ENCODE measurements at places on chromosomes 13 and 19.

GRCh38 chr19:18603255-18603957 lies 3.2 kb downstream of the CRLF1 start:
- peaks cover 9% of the 10 kb centered on the region for H3K4me1 ChIP-seq
- peak overlapping the region; percentile 67 for H3K4me3 ChIP-seq
- no peak overlapping the region for H3K27ac ChIP-seq
- peaks cover 4% of the 10 kb centered on the region for H3K36me3 ChIP-seq
- H3K27me3 ChIP-seq, result peaks cover 15% of the 10 kb centered on the region
- peak; percentile 45 for DNase-seq

GRCh38 chr13:27018344-27018861 lies 153.2 kb downstream of the USP12 start:
- peaks cover 2% of the 10 kb centered on the region for H3K27me3 ChIP-seq
- no peak overlapping the region for H3K4me3 ChIP-seq
- no peak for DNase-seq
- no peaks in the 10 kb centered on the region for H3K36me3 ChIP-seq
- H3K27ac ChIP-seq, result no peak overlapping the region

DNA sequence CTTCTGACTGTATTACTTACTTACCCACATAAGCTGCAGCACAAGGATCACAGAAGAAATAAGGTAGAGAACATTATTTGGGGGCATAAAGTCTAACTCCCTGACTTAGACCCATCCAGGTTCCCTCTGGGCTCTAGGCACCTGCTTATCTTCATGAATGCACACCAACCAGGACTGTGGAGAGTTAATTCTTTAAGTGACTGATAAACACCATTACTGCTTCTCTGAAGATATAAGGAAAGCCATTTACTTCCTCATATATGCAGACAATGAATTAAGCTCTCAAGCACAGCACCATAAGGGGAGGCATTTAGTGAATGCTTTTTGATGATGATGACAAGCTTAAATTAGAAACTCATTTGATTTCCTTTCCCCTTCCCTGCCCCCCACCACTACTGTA lies 22.5 kb downstream of the OBI1 start:
- no peaks in the 10 kb centered on the region for H3K36me3 ChIP-seq
- H3K27me3 ChIP-seq, result no peaks in the 10 kb centered on the region
- H3K4me3 ChIP-seq, result no peak overlapping the region
- H3K4me1 ChIP-seq, result no peaks in the 10 kb centered on the region
- DNase-seq, result no peak
- H3K27ac ChIP-seq, result no peak overlapping the region

DNA sequence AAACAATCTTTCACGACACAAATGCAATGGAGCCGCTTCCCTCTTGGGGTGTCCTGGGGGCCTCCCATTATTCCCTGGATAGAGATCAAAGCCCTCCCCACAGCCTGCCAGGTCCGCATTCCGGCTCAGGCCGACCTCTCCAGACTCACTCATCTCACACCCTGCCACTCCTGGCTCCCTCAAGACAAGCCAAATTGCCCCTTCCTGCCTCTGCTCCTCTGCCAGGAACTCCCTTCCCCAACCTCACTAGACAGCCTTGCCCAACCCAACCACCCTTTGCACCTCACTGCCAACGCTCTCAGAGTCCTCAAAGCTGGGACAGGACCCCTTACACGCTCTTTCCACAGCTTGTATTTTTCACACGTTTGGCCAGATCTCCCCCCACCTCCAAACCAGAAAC lies 1.5 kb downstream of the ABHD17A start:
- peaks cover 26% of the 10 kb centered on the region for H3K4me1 ChIP-seq
- no peaks in the 10 kb centered on the region for H3K36me3 ChIP-seq
- DNase-seq, result no peak
- H3K27ac ChIP-seq, result peak overlapping the region; percentile 85

GRCh38 chr13:110419381-110419791 lies 112.3 kb downstream of the COL4A2 start:
- H3K4me1 ChIP-seq, result peaks cover 6% of the 10 kb centered on the region
- H3K36me3 ChIP-seq, result no peaks in the 10 kb centered on the region
- H3K27me3 ChIP-seq, result peaks cover 2% of the 10 kb centered on the region
- H3K27ac ChIP-seq, result no peak overlapping the region
- no peak overlapping the region for H3K4me3 ChIP-seq
- no peak for DNase-seq

DNA sequence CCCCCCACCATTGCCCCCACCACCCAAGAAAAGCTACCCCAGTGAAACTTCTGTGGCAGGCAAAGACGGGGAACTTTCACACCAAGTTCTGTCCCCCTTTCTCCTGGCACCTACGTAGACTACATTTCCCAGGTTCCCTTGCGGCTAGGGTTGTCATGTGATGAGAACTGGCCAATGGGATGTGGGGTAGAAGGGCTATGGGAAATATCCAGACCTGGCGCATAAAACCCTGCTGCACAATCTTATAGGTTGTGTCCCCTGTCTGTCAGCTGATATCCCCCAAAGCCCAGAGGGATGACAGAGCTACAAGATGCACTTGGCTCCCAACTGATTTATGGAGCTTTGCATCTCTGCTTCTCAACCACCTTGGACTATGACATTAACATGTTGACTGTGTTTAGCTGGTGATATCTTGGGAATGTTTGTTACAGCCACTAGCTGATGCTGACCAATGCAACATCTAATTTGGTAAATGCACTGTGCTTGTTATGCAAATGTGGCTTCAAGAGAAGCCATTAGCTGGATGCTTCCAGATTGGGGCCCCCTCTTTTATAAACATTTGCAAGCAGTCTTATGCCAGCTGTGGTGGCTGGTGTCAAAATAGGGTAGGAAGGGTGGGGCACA lies 6.1 kb downstream of the SH2D3A start:
- H3K36me3 ChIP-seq, result peaks cover 2% of the 10 kb centered on the region
- H3K27me3 ChIP-seq, result peaks cover 2% of the 10 kb centered on the region
- no peaks in the 10 kb centered on the region for H3K4me1 ChIP-seq

DNA sequence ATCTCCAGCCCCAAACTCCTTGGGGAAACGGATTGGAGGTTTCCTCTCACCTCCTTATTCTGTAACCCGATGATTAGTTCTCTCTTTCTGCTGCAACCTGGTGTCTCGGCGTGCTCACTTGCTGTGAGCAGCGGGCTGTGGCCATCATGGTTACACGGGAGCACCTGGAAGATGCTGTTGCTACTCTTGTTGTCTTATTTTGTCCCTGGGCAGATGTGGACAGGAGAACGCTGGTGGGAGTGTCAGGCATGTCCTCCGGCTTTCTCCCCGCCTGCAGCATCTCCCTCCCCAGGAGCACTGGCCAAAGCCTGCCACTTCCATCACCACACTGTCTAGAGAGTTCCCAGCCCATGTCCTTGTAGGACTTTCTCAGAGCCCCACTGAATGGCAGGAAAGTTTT lies 211.8 kb upstream of the ZNF536 start:
- H3K27ac ChIP-seq, result no peak overlapping the region
- H3K4me1 ChIP-seq, result peaks cover 5% of the 10 kb centered on the region
- no peak for DNase-seq
- no peak overlapping the region for H3K4me3 ChIP-seq
- H3K27me3 ChIP-seq, result peaks cover 7% of the 10 kb centered on the region

DNA sequence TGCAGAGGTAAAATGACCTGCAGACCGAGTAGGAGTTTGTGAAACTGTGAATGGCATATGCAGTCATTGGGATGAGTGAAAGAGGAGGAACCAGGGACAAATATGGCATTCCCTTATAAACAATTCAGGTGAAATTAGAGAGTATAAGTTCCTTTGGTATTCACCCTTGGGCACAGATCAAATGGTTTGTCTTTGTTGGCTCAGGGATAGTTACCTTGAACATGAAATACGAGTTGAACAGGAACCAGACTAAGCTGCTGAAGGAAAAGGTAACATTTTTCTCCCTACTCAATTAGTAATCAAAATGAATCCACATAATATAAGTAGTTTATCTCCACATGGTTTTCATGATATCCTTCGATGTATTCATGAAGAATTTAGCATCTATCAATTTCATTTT lies 50.5 kb downstream of the SLITRK1 start:
- H3K36me3 ChIP-seq, result no peaks in the 10 kb centered on the region
- no peak overlapping the region for H3K27ac ChIP-seq
- no peak for DNase-seq
- H3K4me3 ChIP-seq, result no peak overlapping the region

GRCh38 chr19:18254546-18255503 lies 19.4 kb downstream of the IQCN start:
- H3K27ac ChIP-seq, result peak overlapping the region; percentile 28
- peaks cover 7% of the 10 kb centered on the region for H3K4me1 ChIP-seq
- DNase-seq, result peak; percentile 39
- peaks cover 8% of the 10 kb centered on the region for H3K27me3 ChIP-seq
- H3K36me3 ChIP-seq, result no peaks in the 10 kb centered on the region

DNA sequence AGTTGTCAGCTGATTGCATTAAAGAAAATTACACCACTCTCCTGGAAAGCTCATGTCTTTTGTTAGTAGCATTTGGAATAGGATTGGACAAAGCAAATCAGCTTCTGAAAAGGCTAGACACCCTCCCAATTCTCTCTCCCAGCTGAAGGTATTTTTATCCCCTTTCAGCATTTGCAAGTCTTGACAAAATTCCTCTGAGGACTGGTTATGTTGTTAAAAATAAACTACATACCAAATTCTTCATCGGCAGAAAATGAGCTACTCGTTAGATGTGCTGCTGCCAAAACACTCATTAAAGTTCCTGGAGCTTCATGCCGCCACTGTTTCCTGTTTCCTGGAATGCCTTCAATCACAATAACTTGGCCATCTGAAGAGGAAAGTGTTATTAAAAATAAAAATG lies 37.1 kb downstream of the UTP14C start:
- H3K4me1 ChIP-seq, result no peaks in the 10 kb centered on the region
- DNase-seq, result no peak
- H3K27ac ChIP-seq, result no peak overlapping the region

- H3K27me3 ChIP-seq, result peaks cover 16% of the 10 kb centered on the region
- H3K36me3 ChIP-seq, result peaks cover 5% of the 10 kb centered on the region
- peaks cover 15% of the 10 kb centered on the region for H3K4me1 ChIP-seq
- H3K27ac ChIP-seq, result peak overlapping the region; percentile 60
- H3K4me3 ChIP-seq, result peak overlapping the region; percentile 69
- DNase-seq, result no peak
Observed at GRCh38 chr19:47370045-47370611, 21.0 kb downstream of the DHX34 start.

- no peak within 1 kb of the TSS for H3K4me3 ChIP-seq
- no peak within 1 kb of the TSS for H3K27ac ChIP-seq
- H3K27me3 ChIP-seq, result peaks cover 4% of the 10 kb centered on the region
- DNase-seq, result no peak
Observed at GRCh38 chr19:10339380-10339960, at the start of gene ICAM3. TSS of gene ICAM3 (minus strand) at chr19:10339624. CDS start at chr19:10339614, 10 bp downstream.

DNA sequence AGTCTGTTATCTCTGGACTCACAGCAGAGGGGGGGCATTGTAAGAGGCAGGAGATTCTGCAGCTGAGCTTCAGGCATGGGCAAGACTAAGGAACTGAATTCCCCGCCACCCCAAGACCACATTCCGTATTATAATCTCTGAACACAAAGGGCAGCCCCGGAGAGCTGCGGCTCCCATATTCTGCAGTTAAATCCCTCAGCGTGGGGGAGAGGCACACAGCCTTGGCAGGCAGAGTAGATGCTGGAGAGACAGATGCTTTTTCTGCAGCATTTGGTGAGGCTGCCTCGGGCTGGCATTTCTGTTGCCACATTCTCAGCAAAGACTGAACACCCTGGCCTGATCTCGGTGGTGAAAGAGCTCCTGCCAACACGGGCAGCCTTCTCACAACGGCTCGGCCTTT lies 12.9 kb downstream of the CHAF1A start:
- H3K27ac ChIP-seq, result peak overlapping the region; percentile 30
- H3K27me3 ChIP-seq, result no peaks in the 10 kb centered on the region
- peak overlapping the region; percentile 53 for H3K4me3 ChIP-seq
- H3K4me1 ChIP-seq, result peaks cover 14% of the 10 kb centered on the region
- H3K36me3 ChIP-seq, result no peaks in the 10 kb centered on the region

- no peak for DNase-seq
- H3K27me3 ChIP-seq, result no peaks in the 10 kb centered on the region
- no peaks in the 10 kb centered on the region for H3K36me3 ChIP-seq
- H3K4me1 ChIP-seq, result no peaks in the 10 kb centered on the region
- H3K27ac ChIP-seq, result no peak overlapping the region
- H3K4me3 ChIP-seq, result no peak overlapping the region
Observed at GRCh38 chr13:61180234-61180633, 235.4 kb downstream of the PCDH20 start.

DNA sequence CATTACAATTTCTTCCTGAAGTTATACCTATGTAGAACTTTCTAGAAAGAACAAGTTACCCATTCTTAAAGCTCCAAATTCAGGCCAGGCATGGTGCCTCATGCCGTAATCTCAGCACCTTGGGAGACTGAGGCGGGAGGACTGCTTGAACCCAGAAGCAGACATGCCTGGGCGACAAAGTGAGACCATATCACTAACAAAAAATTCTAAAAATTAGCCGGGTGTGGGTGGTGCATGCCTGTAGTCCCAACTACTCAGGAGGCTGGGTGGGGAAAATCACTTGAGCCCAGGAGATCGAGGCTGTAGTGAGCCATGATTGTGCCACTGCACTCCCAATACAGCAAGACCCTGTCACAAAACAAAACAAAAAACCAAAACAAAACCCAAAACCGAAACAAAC lies 23.0 kb downstream of the KCNRG start:
- no peaks in the 10 kb centered on the region for H3K36me3 ChIP-seq
- H3K4me1 ChIP-seq, result no peaks in the 10 kb centered on the region
- no peak overlapping the region for H3K27ac ChIP-seq
- DNase-seq, result no peak
- H3K27me3 ChIP-seq, result no peaks in the 10 kb centered on the region
- no peak overlapping the region for H3K4me3 ChIP-seq

- no peak for DNase-seq
- H3K27ac ChIP-seq, result no peak overlapping the region
- no peaks in the 10 kb centered on the region for H3K27me3 ChIP-seq
- H3K4me3 ChIP-seq, result no peak overlapping the region
Observed at GRCh38 chr13:94243551-94243950, 235.9 kb downstream of the DCT start.

- H3K4me3 ChIP-seq, result no peak overlapping the region
- H3K27ac ChIP-seq, result no peak overlapping the region
- H3K4me1 ChIP-seq, result no peaks in the 10 kb centered on the region
- peaks cover 10% of the 10 kb centered on the region for H3K27me3 ChIP-seq
Observed at GRCh38 chr19:39805104-39805503, 26.4 kb downstream of the LEUTX start.

DNA sequence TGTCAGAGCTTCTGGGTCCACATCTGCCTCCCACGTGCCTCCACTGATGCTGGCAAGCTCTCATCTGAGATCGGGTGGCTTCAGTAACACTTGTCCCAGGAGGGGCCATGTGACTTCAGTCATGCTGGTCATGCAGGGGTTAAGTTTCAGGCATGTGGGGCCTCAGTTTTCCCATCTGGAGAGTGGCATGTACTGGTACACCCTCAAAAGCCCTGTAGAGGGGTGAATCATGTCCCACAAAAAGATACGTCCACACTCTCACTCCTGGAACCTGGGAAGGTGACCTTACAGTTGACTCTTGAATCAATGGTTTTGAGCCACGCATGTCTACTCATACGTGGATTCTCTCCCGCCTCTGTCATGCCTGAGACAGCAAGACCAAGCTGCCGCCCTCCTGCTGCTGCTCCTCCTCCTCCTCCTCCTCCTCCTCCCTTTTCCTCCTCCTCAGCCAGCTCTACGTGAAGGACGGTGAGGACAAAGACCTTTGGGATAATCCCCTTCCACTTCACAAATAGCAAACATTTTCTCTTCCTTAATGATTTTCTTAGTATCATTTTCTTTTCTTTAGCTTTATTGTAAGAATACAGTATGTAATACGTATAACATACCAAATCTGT lies 53.7 kb downstream of the COMP start:
- H3K27ac ChIP-seq, result peak overlapping the region; percentile 83
- H3K4me3 ChIP-seq, result peak overlapping the region; percentile 46
- no peak for DNase-seq
- H3K27me3 ChIP-seq, result peaks cover 4% of the 10 kb centered on the region
- peaks cover 34% of the 10 kb centered on the region for H3K4me1 ChIP-seq
- H3K36me3 ChIP-seq, result no peaks in the 10 kb centered on the region

GRCh38 chr13:46914341-46914740 lies 17.5 kb upstream of the HTR2A start:
- H3K27me3 ChIP-seq, result peaks cover 1% of the 10 kb centered on the region
- H3K27ac ChIP-seq, result no peak overlapping the region
